ENCODE measurements at places on chromosomes 2 and 18. TPM values are rescaled to one million over a fixed set of nuclear protein-coding genes. Genes with fewer than 3 reads are reported as not detected.

OR6B2 gene
- not detected for total RNA-seq

ABCG8 gene
- not detected for total RNA-seq

EGR4 gene
- 0.31 TPM for total RNA-seq

ARHGAP25 gene
- total RNA-seq = 75.2 TPM

DNA sequence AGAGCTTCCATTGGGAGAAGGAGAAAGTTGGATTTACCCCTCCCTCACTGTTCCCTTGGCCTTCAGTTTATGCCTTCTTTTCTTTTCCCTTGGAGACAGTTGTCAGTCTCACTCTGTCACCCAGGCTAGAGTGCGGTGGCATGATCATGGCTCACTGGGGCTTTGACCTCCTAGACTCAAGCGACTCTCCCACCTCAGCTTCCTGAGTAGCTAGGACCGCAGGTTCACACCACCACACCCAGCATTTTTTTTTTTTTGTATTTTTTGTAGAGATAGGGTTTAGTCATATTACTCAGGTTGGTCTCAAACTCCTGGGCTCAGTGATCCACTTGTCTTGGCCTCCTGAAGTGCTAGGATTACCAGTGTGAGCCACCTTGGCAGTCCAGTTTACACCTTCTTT is 49.9 kb downstream of the SLC9A4 start:
- no peaks in the 10 kb centered on the region for H3K36me3 ChIP-seq
- H3K4me3 ChIP-seq = no peak overlapping the region
- H3K4me1 ChIP-seq = no peaks in the 10 kb centered on the region
- no peaks in the 10 kb centered on the region for H3K27me3 ChIP-seq

- no peaks in the 10 kb centered on the region for H3K4me1 ChIP-seq
- no peak overlapping the region for H3K27ac ChIP-seq
- no peak for DNase-seq
- H3K27me3 ChIP-seq = no peaks in the 10 kb centered on the region
- no peak overlapping the region for H3K4me3 ChIP-seq
Observed at GRCh38 chr18:77392321-77392720, 142.7 kb downstream of the GALR1 start.

- DNase-seq = no peak
- H3K4me3 ChIP-seq = no peak overlapping the region
- no peaks in the 10 kb centered on the region for H3K4me1 ChIP-seq
- no peaks in the 10 kb centered on the region for H3K27me3 ChIP-seq
- no peaks in the 10 kb centered on the region for H3K36me3 ChIP-seq
Observed at GRCh38 chr2:13550285-13551231, 833.8 kb downstream of the TRIB2 start.

GRCh38 chr2:113370478-113371091 is 66.9 kb upstream of the ZNG1B start:
- no peak overlapping the region for H3K4me3 ChIP-seq
- DNase-seq = peak; percentile 14
- H3K27me3 ChIP-seq = no peaks in the 10 kb centered on the region
- peaks cover 3% of the 10 kb centered on the region for H3K4me1 ChIP-seq
